WTC11 (cell line): ENCODE measurements at places on chromosomes 16 and 17. TPM values are rescaled to one million over a fixed set of nuclear protein-coding genes. Genes with fewer than 3 reads are reported as not detected.

- H3K4me3 ChIP-seq, result no peak overlapping the region
- H3K27ac ChIP-seq, result no peak overlapping the region
- peaks cover 23% of the 10 kb centered on the region for H3K4me1 ChIP-seq
- peaks cover 45% of the 10 kb centered on the region for H3K27me3 ChIP-seq
- no peaks in the 10 kb centered on the region for H3K36me3 ChIP-seq
Observed at GRCh38 chr16:1914084-1914608, 4.1 kb downstream of the HS3ST6 start.

Gene SEZ6L2
- 58.2 to 68.5 TPM (median 64.2 TPM) in 3 replicates for total RNA-seq

Gene ZNF205
- total RNA-seq, result 17.7 to 22.7 TPM (median 21.3 TPM) in 3 replicates

- DNase-seq, result no peak
- H3K4me1 ChIP-seq, result no peaks in the 10 kb centered on the region
- H3K27ac ChIP-seq, result no peak overlapping the region
- no peak overlapping the region for H3K4me3 ChIP-seq
- no peaks in the 10 kb centered on the region for H3K36me3 ChIP-seq
- H3K27me3 ChIP-seq, result no peaks in the 10 kb centered on the region
Observed at GRCh38 chr17:55524440-55525220, 13.4 kb upstream of the SMIM36 start.

Gene KIF2B
- not detected in 3 replicates for total RNA-seq

Gene PRR15L
- total RNA-seq, result 0.59 to 1.1 TPM (median 1.1 TPM) in 3 replicates

- H3K27ac ChIP-seq, result no peak overlapping the region
- no peaks in the 10 kb centered on the region for H3K36me3 ChIP-seq
- DNase-seq, result no peak
- no peaks in the 10 kb centered on the region; the same call in 1 of the 2 replicates for H3K27me3 ChIP-seq
- H3K4me1 ChIP-seq, result peaks cover 14% of the 10 kb centered on the region
Observed at GRCh38 chr16:11276896-11277593, 765 bp upstream of the PRM2 start.

Gene KLHL10
- total RNA-seq, result 0.14 to 0.35 TPM (median 0.14 TPM) in 3 replicates

- H3K27me3 ChIP-seq, result peaks cover 22% of the 10 kb centered on the region
- peak; percentile 31 for DNase-seq
- H3K27ac ChIP-seq, result no peak overlapping the region
- no peaks in the 10 kb centered on the region; the same call in 1 of the 2 replicates for H3K4me1 ChIP-seq
Observed at GRCh38 chr16:56600398-56600999, 7.9 kb upstream of the MT2A start.

GRCh38 chr16:12573300-12573699 lies 230.4 kb downstream of the CPPED1 start:
- no peaks in the 10 kb centered on the region for H3K4me1 ChIP-seq
- peaks cover 3% of the 10 kb centered on the region; the same call in 1 of the 2 replicates for H3K36me3 ChIP-seq
- H3K4me3 ChIP-seq, result no peak overlapping the region
- no peak overlapping the region for H3K27ac ChIP-seq
- H3K27me3 ChIP-seq, result no peaks in the 10 kb centered on the region

GRCh38 chr16:67277999-67278772 lies 1.1 kb upstream of the PLEKHG4 start:
- peaks cover 23% of the 10 kb centered on the region for H3K27me3 ChIP-seq
- no peak overlapping the region for H3K27ac ChIP-seq
- DNase-seq, result no peak
- peak overlapping the region; percentile 69 for H3K4me3 ChIP-seq
- peaks cover 2% of the 10 kb centered on the region; the same call in 1 of the 2 replicates for H3K4me1 ChIP-seq

Gene NLRC5
- 2.6 to 2.8 TPM (median 2.7 TPM) in 3 replicates for total RNA-seq

Gene ARHGAP27
- total RNA-seq, result 12.9 to 16.0 TPM (median 14.8 TPM) in 3 replicates

DNA sequence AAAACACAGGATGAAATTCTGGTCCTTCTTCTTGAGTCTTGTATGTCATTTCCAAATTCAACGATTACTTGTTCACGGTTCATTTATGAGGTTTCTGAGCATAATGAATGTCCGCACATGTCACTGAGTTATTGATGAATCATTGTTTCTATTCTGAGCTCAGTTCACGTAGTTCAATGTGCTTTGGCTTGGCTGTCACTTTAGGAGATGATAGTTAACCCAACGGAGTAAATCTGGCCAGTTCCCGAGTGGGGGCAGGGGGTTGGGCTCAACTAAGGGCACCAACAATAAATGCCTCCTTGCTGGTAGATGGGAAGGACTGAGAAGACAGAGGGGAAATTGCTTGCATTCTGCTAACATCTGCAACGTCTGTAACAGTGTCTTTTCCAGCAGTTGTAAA lies 239.4 kb upstream of the HSBP1 start:
- peaks cover 7% of the 10 kb centered on the region; the same call in 1 of the 2 replicates for H3K4me1 ChIP-seq
- DNase-seq, result no peak
- no peak overlapping the region for H3K27ac ChIP-seq

Gene NTHL1
- 90.5 to 93.4 TPM (median 93.3 TPM) in 3 replicates for total RNA-seq

DNA sequence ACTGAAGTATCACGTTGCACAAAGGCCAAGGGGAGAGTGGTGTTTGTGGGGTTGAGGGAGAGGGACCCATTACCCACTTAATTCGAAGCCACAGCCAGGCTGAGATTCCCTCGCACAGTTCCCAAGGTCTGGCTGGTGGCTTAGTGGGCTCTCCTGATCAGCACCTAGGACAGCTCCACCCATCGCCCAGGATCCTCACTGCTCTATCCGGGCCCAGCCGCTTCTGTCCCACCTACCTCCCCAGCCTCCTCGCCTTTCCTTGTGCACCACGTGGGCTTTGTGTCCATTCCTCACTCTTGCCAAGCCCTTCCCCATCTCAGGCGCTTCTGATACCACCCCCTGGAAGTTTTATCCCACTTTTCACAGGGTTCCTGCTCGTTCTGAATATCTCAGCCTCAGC lies 163.5 kb downstream of the CCT6B start:
- H3K4me3 ChIP-seq, result no peak overlapping the region
- peaks cover 98% of the 10 kb centered on the region for H3K27me3 ChIP-seq
- peaks cover 19% of the 10 kb centered on the region for H3K4me1 ChIP-seq
- H3K27ac ChIP-seq, result no peak overlapping the region
- peak; percentile 82 for DNase-seq

Gene EVI2A
- 0.09 to 0.16 TPM (median 0.15 TPM) in 3 replicates for total RNA-seq

GRCh38 chr17:32259586-32259985 lies 6.0 kb upstream of the RHBDL3 start:
- peaks cover 34% of the 10 kb centered on the region for H3K4me1 ChIP-seq
- no peaks in the 10 kb centered on the region for H3K36me3 ChIP-seq
- no peak for DNase-seq
- peaks cover 28% of the 10 kb centered on the region for H3K27me3 ChIP-seq
- H3K27ac ChIP-seq, result no peak overlapping the region
- H3K4me3 ChIP-seq, result no peak overlapping the region

Gene APOBR
- 0.09 to 0.11 TPM in 2 of 3 replicates, not detected in the other for total RNA-seq

Gene LPCAT2
- total RNA-seq, result 5.8 to 7.1 TPM (median 7.0 TPM) in 3 replicates

Gene EVPLL
- not detected in 3 replicates for total RNA-seq

DNA sequence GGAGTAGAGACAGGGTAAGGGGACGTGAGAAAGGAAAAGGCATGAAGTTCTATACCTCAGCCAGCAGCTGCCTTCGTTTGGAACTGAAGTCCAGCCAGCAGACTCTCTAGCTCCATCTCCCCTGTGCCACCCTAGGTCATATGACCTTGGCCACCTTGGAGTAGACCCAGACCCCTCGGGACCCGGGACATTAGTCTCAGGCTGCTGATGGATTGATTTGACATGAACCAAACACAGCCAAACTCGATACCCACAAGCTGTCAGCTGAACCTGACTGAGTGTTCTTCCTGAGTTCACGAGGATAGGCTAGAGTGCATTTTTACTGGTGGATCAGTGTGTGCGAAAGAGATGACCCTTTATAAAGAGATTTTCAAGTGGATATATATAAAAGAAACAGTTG lies 68.5 kb downstream of the YPEL2 start:
- H3K4me1 ChIP-seq, result no peaks in the 10 kb centered on the region
- no peaks in the 10 kb centered on the region for H3K27me3 ChIP-seq
- H3K4me3 ChIP-seq, result no peak overlapping the region
- H3K27ac ChIP-seq, result no peak overlapping the region

DNA sequence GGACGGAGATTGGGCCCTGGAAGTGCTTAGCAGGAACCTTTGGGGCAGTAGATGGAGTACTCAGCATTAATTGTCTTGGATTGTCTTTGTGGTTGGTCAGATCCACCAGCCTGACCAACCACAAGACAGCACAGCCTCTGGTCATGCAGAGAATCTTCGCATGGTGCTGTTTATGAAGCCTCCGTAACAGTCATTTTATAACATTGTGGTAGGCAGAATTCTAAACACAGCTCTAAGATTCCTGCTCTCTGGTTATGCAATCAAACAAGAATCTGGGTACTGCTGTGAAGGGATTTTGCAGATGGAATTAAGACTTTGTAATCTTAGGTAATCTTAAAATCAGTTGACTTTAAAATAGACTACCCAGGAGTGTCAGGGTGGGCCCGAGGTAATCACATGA lies 312.2 kb upstream of the GOT2 start:
- no peaks in the 10 kb centered on the region for H3K36me3 ChIP-seq
- H3K27me3 ChIP-seq, result no peaks in the 10 kb centered on the region
- H3K27ac ChIP-seq, result no peak overlapping the region

Gene ACE
- total RNA-seq, result 7.0 to 8.1 TPM (median 7.8 TPM) in 3 replicates

GRCh38 chr17:602436-602835 lies 112.2 kb downstream of the VPS53 start:
- no peak for DNase-seq
- no peak overlapping the region for H3K4me3 ChIP-seq
- H3K4me1 ChIP-seq, result no peaks in the 10 kb centered on the region
- no peak overlapping the region for H3K27ac ChIP-seq
- H3K27me3 ChIP-seq, result no peaks in the 10 kb centered on the region; the same call in 1 of the 2 replicates

- H3K4me1 ChIP-seq, result peaks cover 9% of the 10 kb centered on the region
- H3K27ac ChIP-seq, result no peak overlapping the region
- H3K36me3 ChIP-seq, result no peaks in the 10 kb centered on the region
- H3K27me3 ChIP-seq, result no peaks in the 10 kb centered on the region
Observed at GRCh38 chr17:6231465-6231864, 161.3 kb downstream of the WSCD1 start.

DNA sequence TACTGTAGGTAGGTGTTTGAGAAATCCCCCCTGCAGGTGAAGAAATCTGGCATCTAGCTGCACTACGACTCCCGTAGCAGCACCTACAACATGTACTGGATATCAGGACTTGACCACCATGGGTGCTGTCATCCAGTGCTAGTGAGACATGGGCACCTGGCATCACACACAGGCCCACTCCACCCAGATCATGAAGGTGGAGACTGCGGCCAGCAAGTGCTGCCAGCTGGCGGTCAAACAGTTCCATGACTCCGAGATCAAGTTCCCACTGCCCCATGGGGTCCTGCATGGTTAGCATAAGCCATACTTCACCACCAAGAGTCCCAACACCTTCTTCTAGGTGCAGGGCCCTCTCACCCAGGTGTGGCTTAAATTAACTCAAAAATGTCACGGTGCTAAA lies 213.0 kb upstream of the C17orf78 start:
- H3K4me3 ChIP-seq, result no peak overlapping the region
- DNase-seq, result peak; percentile 16
- H3K27ac ChIP-seq, result 0 out of 2 replicates have a peak overlapping the region, but pooled peaks have one; percentile 15

GRCh38 chr16:88681084-88681680 lies 5.1 kb downstream of the SNAI3 start:
- H3K27ac ChIP-seq, result peak overlapping the region; percentile 45; the same call in 1 of the 2 replicates
- no peaks in the 10 kb centered on the region for H3K27me3 ChIP-seq
- peak; percentile 79 for DNase-seq
- H3K4me3 ChIP-seq, result no peak overlapping the region
- H3K36me3 ChIP-seq, result peaks cover 2% of the 10 kb centered on the region; the same call in 1 of the 2 replicates

GRCh38 chr16:64910356-64910755 lies 211.5 kb downstream of the CDH11 start:
- peaks cover 7% of the 10 kb centered on the region; the same call in 1 of the 2 replicates for H3K4me1 ChIP-seq
- DNase-seq, result peak; percentile 10
- H3K36me3 ChIP-seq, result no peaks in the 10 kb centered on the region

Gene DNAI2
- 0.21 to 0.26 TPM (median 0.23 TPM) in 3 replicates for total RNA-seq

GRCh38 chr16:30095166-30096078 lies 591 bp downstream of the YPEL3 start:
- peak overlapping the region; percentile 75 for H3K4me3 ChIP-seq
- no peak for DNase-seq
- H3K4me1 ChIP-seq, result peaks cover 20% of the 10 kb centered on the region
- H3K27me3 ChIP-seq, result peaks cover 16% of the 10 kb centered on the region
- peak overlapping the region; percentile 89 for H3K27ac ChIP-seq
- peaks cover 29% of the 10 kb centered on the region for H3K36me3 ChIP-seq

GRCh38 chr17:73584049-73584448 lies 60.2 kb downstream of the SDK2 start:
- H3K27ac ChIP-seq, result no peak overlapping the region
- H3K4me3 ChIP-seq, result no peak overlapping the region
- H3K4me1 ChIP-seq, result peaks cover 39% of the 10 kb centered on the region
- no peak for DNase-seq
- H3K36me3 ChIP-seq, result no peaks in the 10 kb centered on the region

- DNase-seq, result peak; percentile 69
- peaks cover 4% of the 10 kb centered on the region; the same call in 1 of the 2 replicates for H3K27me3 ChIP-seq
- peak overlapping the region; percentile 93 for H3K27ac ChIP-seq
- H3K36me3 ChIP-seq, result peaks cover 11% of the 10 kb centered on the region
- H3K4me1 ChIP-seq, result peaks cover 43% of the 10 kb centered on the region
Observed at GRCh38 chr17:7220593-7221277, 997 bp downstream of the ACADVL start.

DNA sequence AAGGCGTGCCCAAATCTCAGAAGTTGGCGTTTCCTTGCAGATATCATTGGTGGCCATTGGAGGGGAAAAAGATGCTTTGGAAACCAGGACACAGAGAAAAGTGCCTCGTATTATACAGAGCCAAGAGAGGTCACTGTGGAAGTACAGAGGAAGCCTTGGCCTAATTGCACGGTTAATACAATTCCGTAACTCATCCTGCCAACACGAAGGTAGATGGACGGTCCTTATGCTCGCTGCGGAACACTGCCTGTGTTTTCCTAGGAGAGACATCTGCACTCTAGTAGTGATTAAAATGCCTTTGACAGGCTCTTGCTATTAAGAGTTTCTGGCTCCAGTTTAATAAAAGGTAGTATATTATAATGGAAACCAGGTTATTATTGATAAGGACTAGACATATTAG lies 536.4 kb downstream of the WWOX start:
- peaks cover 12% of the 10 kb centered on the region for H3K4me1 ChIP-seq
- no peak overlapping the region for H3K4me3 ChIP-seq
- no peaks in the 10 kb centered on the region; the same call in 1 of the 2 replicates for H3K27me3 ChIP-seq
- H3K36me3 ChIP-seq, result peaks cover 7% of the 10 kb centered on the region

DNA sequence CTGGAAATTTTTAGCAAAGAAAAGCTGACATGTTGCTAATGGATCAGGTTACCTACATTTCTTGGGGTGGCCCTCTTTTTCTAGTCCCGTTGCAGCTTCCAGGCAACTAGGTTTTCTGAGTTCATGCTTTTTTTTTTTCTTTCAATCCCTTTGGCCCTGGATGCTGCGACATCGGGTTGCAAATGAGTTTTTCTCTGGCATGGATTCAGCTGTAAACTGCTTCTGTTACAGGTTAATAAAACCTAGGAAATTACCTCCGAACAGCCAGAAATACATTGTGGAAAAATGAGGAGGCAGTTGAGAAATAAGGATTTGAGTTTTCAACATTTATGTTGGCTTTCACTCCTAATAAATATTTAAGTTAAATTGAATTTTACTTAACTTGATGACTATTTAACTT lies 149.8 kb upstream of the MAF start:
- H3K36me3 ChIP-seq, result peaks cover 8% of the 10 kb centered on the region; the same call in 1 of the 2 replicates
- no peak overlapping the region for H3K27ac ChIP-seq
- H3K4me1 ChIP-seq, result peaks cover 4% of the 10 kb centered on the region

- peaks cover 38% of the 10 kb centered on the region for H3K27me3 ChIP-seq
- peaks cover 15% of the 10 kb centered on the region for H3K4me1 ChIP-seq
- no peaks in the 10 kb centered on the region for H3K36me3 ChIP-seq
- DNase-seq, result peak; percentile 83
- H3K4me3 ChIP-seq, result peak within 1 kb of the TSS; percentile 89
- H3K27ac ChIP-seq, result no peak within 1 kb of the TSS
Observed at GRCh38 chr16:2963723-2964474, at the start of gene KREMEN2. KREMEN2 (plus strand) TSS chr16:2964275; CDS start chr16:2964521, 246 bp downstream.

Gene RHBDF1
- total RNA-seq, result 40.9 to 60.8 TPM (median 44.2 TPM) in 3 replicates
